ENCODE measurements at places on chromosomes 3 and 15.

- DNase-seq: no peak
Measured at GRCh38 chr3:119194237-119195150, 21.1 kb downstream of the UPK1B start.

DNA sequence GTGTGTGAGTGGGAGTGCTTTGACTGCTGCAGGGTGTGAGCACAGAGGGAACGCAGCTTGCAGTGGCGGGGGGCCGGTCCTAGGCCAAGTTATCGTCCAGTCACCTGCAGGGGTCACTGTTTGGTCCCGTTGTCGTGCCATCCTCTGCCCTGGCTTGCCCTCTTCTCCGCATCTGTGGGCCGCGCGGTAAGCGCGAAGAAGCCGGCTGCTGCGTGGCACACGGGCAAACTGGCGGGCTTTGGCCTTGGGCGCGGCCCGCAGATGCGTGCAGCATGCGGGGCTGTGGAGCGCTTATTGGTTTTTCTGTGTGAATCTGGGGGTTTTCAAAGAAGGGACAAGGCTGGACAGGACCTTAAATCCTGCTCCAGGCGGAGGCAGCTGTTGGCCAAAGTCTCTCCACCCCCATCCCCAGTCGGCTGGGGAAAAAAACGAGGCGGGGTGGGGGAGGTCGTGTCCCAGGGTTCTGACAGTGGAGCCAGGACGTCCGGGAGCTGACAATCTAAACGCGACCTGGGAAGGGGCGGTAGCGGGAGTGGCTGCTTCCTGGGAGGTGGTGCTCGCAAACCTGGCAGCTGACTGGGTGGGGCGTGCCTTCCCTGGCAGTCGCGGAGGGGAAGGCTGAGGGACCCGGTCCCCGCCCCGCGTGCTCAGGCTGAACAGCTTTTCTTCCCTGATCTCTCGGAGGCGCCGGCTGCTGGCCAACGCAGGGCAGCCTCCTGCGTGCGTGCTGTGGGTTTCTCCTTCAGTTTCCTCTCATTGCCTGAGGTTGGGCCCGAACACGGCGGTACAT is 39.7 kb upstream of the VEPH1 start:
- peak; percentile 79 for DNase-seq

DNA sequence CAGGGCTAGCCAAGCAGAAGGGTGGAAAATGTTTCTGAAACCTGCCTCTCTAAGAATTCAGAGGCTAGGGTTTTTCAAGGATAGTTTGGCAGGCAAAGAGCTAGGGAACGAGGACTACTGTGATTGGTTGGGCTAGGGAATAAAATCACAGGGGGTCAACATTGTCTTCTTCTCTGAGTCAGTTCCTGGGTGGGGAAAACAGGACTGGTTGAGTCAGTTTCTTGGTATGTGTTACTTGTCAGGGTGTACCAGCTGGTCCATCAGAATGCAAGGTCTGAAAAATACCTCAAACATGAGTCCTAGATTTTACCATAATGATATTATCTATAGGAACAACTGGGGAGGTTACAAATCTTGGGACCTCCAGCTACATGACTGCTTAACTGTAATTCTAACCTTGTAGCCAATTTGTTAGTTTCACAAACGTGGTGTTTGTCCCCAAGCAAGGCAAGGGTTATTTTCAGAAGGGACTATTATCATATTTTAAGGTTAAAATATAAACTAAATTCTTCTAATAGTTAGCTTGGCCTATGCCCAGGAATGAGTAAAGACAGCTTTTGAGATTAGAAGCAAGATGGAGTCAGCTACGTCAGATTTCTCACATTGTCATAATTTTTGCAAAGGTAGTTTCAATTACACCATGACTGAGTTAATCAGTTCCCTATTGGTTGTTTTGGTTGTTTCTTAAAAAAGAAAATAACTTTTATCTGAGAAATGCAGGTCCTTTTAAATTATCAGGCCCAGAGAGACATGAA is 231.5 kb downstream of the ALCAM start:
- DNase-seq: no peak

DNA sequence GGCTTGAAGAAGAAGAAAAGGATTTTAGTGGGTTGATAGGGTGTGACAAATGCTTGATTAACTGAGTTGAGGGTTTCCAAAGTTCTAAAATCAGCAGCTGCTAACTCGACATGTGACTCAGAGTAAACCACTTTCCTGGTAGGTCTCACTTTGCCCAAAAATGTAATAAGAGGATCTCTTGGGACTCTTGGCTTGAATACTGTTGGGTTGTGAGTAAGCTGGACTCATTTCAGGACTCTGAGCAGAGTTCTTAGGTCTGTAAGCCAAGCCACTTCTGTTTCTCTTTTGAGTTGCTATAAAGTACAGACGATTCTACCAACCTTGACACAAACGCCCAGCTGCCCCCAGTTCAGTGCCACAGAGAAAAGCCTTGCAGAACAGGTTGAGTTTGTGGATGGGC is 241.1 kb downstream of the ZNF621 start:
- no peak for DNase-seq

Data from left cardiac atrium (tissue), 4 donors.